ENCODE measurements at places on chromosomes 2 and 18.

GRCh38 chr18:58605027-58606020 lies 23.6 kb downstream of the ALPK2 start:
- peak; percentile 63 for DNase-seq

DNA sequence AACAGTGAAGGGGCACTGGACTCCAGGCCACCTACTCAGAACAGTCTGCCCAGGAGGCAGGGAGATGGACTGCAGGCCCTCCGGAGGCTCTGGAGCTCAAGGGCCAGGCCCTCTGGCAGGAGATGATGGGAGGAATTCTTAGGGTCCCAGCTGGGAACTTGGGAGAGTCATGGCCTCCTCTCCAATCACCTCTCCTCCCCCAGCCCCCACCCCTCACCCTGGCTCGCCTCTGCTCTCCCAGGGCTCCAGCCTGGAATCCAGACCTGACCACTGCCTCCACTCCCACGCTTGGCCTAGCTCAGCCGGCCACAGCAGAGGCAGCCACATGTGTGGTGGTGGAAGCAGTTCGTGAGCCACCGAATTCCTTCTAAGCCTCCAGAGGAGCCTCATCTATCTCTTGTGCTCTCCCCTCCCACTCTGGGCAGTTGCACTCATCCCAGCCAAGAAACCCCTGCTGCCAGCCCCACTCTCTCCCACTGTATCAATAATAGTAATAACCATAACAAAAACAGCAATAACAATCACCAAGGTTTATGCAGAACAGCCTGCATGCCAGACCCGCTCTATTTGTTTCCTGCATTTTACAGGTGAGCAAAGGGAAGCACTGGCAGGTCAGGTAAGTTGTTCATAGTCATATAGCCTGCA lies 67.4 kb downstream of the TNS1 start:
- no peak for DNase-seq

GRCh38 chr2:26849056-26849999 lies 1.4 kb downstream of the DPYSL5 start:
- peak; percentile 28 for DNase-seq

DNA sequence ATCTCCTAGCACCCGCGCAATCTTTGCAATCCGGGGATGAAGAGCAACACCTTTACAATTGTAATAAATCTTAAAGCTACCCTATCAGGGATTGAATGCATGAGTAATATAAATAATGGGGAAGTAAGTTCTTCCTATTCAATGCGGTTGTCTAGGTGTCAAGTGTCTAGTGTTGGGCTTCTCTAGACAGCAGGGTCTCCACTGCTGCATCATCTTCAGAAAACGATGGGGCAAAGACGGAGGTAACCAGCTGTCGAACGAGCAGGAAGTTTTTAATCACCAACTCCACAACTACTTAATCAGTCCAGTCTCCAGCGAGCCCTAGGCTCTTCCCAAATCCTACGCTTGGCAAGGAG lies 573 bp downstream of the STAM2 start:
- DNase-seq: no peak

GRCh38 chr2:96495982-96496629 lies 9.1 kb downstream of the NEURL3 start:
- no peak for DNase-seq

DNA sequence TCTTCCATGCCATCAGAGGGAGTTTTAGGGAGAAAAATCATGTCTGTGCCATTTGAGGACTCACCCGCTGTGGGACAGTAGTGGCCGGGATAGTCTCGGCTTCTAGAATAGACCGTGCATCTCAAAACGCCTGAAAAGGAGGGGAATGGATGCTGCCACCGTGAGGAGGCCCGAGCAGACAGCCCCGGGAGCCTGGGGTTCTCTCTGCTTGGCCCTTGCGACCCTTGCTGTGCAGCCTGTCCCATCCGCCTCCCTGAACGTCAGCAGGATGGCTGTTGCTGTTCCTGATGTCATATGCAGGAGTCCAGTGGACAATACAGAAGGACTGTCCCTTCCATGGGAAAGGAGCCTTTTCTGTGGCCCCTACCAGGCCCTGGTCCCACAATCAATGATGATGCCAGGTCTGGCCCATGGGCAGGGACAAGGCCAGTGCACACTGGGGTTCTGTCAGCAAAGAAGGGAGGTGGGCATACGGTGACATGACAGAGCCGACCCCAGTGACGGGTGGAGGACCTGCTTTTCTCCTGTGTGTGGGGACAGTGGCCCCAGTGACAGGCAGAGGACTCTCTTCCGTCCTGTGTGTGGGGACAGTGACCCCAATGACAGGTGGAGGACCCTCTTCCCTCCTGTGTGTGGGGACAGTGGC lies 58.8 kb downstream of the ACKR3 start:
- DNase-seq: no peak

- DNase-seq: no peak
These were observed 7.5 kb downstream of the LBX2 start for GRCh38 chr2:74491648-74492544.

- DNase-seq: no peak
These were observed 114.8 kb downstream of the RDH14 start for GRCh38 chr2:18445433-18446320.

GRCh38 chr2:28004086-28004485 lies 113.6 kb downstream of the BABAM2 start:
- no peak for DNase-seq

GRCh38 chr2:223923976-223924375 lies 21.2 kb downstream of the WDFY1 start:
- DNase-seq: no peak

DNA sequence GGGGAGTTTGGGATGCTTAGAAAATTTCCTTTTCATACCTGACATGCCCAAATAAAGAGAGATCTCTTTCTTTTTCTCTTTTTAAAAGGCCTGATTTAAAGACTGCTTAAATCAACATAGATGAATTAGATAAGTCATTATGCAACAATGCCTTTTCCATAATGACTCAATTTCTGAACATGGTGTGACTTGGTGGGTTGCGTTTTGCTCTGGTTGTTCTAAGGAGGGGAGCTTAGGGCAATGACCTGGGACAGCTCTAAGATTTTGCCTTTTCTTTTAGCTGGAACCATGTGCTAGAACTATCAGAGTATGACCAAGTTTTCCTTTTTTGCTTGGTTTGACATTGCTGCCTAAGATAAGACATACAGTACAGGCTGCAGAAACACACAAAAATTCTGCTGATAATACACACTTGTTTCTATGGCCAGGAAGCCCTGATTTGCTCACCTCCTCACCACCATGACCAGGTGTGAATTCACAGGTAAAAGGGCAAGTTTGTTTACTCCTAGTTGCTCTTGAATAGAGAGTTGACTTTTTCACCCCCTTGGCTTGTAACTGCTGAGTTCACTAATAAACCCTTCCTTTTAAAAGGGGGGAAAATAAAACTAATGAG lies 58.1 kb upstream of the IL1RL1 start:
- DNase-seq: no peak

GRCh38 chr2:23131066-23131575 lies 253.9 kb upstream of the KLHL29 start:
- no peak for DNase-seq

DNA sequence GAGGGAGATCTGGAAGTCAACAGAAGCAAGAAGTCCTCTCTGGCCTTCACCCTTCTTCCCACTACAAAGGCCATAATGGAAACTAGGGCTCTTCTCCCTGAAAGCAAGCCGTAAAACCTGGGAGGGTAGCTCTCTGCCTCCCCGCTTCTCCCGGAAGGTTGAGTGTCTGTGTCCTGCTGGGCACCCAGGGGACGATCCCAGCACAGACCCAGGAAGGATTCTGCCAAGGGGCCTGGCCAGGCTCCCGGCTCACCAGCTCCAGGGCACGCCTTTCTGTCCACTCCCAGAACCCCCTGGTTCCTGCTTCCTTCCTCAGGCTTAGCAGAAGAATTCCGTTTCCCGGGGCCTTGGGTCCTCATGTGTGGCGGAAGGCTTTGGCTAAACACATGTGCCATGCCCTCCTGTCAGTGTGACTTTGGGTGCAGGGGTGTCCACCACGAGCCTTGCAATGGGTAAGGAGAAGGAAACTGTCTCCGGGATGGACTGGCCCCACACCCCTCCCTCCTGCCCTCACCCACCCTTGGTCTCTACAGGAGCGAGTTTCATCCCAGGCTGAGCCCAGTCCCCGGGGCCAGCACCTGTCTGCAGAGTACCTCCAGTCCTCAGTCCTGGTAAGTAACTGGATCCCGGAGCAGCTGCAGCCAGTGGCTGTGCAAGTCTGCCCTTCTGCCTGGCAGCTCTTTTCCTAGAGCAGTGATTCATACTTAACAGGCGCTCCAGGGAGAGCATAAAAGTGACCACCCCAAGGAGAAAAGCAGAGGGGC lies 135.8 kb downstream of the TPO start:
- no peak for DNase-seq

DNA sequence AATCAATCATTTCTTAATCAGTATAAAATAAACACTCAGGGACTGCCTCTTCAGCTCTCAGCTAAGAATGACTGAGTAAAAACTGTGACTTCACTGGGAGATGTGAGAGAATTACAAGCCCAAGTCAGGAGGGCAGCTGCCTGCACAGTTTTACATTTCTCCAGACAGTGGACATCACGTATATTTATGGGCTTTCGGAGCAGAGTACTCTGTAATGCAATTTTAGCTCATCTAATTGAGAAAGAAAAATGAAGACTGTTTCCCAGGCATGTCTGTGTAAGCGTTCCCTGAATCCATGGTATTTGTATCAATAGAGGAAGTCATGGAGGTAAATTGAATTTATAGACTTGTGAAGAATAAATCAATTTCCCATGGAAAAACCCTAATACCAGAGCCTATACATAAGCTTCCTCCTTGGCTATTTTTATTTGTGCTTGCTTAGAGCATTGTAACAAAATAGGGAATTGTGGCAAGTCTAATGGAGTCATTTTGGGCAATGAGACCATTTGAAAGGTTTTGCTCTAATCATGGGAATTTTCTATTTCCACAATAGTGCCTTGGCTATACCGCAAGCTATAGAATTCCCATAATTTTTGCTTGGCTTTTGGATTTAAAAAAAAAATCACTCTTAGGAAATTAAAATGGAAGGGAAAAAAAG lies 87.2 kb downstream of the SLC5A7 start:
- DNase-seq: no peak

DNA sequence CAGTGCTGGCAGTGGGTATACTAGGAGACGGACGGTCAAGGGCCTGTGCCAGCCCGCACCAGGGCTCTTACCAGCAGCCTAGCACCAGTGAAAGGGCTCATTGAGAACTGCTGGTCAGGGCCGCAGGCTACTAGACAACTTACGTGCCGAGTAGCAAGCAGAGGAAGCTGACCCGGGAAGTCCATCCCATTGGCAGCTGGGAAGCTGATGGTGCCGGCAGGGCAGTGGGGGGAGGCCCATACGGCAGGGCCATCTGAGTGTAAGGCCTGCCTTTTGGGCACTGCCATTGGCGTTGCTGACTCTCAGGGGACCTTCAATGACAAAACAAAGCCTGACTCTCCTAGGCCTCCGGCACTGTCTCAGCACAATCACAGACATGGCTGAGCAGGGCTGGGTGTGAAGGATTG lies 20.6 kb downstream of the EFR3B start:
- DNase-seq: no peak

GRCh38 chr2:205540036-205540435 lies 142.3 kb upstream of the NRP2 start:
- DNase-seq: no peak

GRCh38 chr18:24954341-24954740 lies 397.6 kb downstream of the ZNF521 start:
- no peak for DNase-seq

DNA sequence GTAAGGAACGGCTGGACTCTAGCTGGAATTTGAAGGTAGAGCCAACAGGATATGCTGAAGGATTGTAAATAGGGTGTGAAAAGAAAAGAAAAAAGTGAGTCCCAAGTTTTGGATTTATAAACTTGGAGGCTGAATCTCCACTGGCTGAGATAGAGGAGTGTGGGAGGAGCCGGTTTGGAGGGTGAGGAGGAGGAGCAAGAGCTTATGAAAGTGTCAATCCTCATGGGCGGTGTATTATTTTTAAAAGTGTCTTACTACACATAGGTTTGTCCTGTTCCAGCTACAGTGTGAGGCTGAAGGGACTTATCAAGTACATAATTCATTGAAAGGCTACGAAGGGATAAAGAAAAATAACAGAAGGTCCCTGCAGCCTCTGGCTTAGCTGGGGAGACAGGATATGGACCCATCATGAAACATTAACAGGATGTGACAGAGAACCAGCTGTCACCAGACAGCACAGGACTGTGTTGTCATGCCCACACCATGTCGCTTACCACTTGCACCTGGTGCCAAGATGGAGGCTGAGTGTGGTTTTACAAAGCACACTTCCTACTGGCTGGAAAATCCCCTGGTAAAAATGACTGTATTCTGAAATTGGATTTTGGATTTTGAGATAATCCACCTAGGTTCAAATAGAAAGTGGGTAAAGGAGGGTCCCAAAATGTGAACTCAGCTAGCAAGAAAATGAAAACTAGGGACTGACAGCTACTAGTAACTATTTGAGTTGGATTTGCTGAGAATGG lies 2.5 kb upstream of the MREG start:
- peak; percentile 40 for DNase-seq

DNA sequence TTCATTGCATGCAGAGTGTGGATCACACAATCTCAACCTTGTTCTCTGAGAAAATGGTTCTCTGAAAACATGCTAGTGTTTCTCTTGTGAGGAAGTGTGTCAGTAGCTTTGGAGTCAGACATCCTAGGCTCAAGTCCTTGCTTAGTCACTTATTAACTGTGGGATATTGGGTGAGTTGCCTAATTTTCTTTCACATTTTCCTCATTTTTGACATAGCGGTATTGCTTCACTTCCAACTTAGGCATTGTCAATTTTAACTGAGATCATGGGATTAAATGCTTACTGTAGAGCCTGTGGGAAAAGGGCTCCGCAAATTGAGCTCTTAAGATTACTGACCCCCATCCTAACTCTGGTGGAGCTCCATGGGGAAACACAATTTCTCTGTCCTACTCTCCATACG lies 622.2 kb downstream of the CNTNAP5 start:
- DNase-seq: no peak

- no peak for DNase-seq
These were observed 69.1 kb downstream of the MCFD2 start for GRCh38 chr2:46846536-46846935.

DNA sequence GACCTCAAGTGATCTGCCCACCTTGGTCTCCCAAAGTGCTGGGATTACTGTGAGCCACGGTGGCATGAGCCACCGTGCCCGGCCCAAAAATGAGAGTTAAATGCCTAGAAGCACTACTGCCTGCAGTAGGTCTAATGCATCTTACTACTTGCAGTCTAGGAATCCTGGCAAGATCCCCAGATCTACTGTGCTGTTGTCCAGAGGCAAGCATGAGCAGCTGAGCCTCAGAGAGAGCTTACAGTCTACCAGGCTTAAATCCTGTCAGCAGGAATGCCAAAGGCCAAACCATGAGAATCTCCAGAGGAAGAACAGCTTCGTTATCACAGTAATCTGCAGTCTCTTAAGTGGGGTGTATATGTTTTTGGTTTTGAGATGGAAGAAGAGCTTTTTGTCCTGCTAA lies 54.4 kb downstream of the XRCC5 start:
- no peak for DNase-seq

DNA sequence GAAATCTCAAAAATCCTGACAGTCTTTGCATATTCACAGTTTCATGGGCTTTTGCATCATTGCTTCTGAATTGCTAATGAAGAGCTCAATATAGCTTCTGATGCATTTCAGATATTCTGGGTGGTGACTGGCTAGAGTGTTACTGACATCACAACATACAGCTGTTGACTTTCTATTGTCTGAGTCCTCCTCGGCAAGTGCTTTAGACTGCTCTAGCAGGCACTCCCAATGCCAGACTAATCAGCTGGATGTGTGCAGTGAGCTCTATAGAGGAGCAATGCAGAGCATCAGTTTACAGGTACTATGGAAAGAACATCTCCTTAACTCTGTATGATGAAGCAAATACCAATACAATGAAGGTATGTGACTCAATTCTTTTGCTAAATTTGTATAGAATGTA lies 54.9 kb downstream of the R3HDM1 start:
- no peak for DNase-seq

GRCh38 chr2:38176619-38177021 lies 100.7 kb upstream of the CYP1B1 start:
- DNase-seq: no peak

Data from activated naive CD4-positive, alpha-beta T cell treated with anti-CD3 and anti-CD28 coated beads, Interleukin-2, amount 50 U/mL, for 16 hours (primary cell).